ENCODE measurements at places on chromosomes 6 and 20. TPM values are rescaled to one million over a fixed set of nuclear protein-coding genes. Genes with fewer than 3 reads are reported as not detected.

GRCh38 chr20:32539026-32539816, 45.9 kb downstream of the NOL4L start:
- H3K36me3 ChIP-seq: no peaks in the 10 kb centered on the region
- H3K4me1 ChIP-seq: peaks cover 12% of the 10 kb centered on the region
- H3K27ac ChIP-seq: no peak overlapping the region
- DNase-seq: no peak
- H3K27me3 ChIP-seq: peaks cover 65% of the 10 kb centered on the region

GRCh38 chr6:18264923-18265377, 620 bp upstream of the DEK start:
- peak overlapping the region; percentile 91 for H3K27ac ChIP-seq
- peak overlapping the region; percentile 98 for H3K4me3 ChIP-seq
- DNase-seq: no peak
- peaks cover 24% of the 10 kb centered on the region for H3K36me3 ChIP-seq
- peaks cover 13% of the 10 kb centered on the region for H3K4me1 ChIP-seq

- no peak overlapping the region for H3K27ac ChIP-seq
- no peaks in the 10 kb centered on the region for H3K4me1 ChIP-seq
- no peaks in the 10 kb centered on the region for H3K36me3 ChIP-seq
- H3K27me3 ChIP-seq: no peaks in the 10 kb centered on the region
- no peak for DNase-seq
- H3K4me3 ChIP-seq: no peak overlapping the region
Observed at GRCh38 chr6:64224819-64225218, 589.2 kb downstream of the PHF3 start.

DNA sequence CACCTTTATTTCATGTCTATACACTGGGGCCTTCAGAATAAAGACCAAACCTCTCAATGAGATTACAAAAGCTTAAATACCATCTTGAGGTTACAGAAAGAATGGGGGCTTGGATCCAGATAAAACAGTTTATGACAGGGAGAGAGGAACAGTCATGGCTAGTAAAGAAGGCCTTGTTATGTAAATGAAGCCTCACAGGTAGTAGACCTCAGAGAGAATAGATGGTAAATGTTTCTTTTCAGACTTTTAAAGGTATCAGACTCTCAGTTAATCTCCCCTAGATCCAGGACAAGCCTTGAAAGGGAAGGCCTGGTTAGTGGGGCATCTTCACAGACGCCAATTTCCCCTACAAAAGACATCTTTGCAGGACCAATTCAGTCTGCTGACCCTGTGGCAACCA, 1325.6 kb downstream of the HACE1 start:
- no peaks in the 10 kb centered on the region for H3K36me3 ChIP-seq
- H3K4me1 ChIP-seq: no peaks in the 10 kb centered on the region
- no peak overlapping the region for H3K27ac ChIP-seq
- H3K27me3 ChIP-seq: no peaks in the 10 kb centered on the region

DNA sequence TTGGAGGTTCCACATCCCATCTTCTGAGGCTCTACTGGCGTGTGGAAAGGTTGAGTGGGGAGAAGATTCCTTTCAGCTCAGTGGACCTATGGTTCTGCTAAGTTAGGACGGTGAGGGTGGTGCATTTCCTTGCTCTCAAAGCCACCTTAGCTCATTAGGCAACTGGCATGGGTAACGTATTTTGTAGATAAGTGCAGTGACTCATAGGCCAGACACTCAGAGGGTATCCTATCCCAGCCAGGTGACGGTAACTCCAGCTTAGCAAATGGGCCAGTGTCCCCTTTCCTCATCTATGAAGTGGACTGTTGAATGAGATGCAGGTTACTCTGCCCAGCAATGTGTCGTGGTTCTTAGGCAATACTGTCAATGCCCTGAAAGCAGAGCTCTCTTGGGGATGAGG, 3.7 kb downstream of the RPS6KA2 start:
- no peaks in the 10 kb centered on the region for H3K36me3 ChIP-seq
- no peak overlapping the region for H3K4me3 ChIP-seq
- no peaks in the 10 kb centered on the region for H3K27me3 ChIP-seq
- DNase-seq: no peak
- H3K4me1 ChIP-seq: peaks cover under 1% of the 10 kb centered on the region
- H3K27ac ChIP-seq: no peak overlapping the region

DNA sequence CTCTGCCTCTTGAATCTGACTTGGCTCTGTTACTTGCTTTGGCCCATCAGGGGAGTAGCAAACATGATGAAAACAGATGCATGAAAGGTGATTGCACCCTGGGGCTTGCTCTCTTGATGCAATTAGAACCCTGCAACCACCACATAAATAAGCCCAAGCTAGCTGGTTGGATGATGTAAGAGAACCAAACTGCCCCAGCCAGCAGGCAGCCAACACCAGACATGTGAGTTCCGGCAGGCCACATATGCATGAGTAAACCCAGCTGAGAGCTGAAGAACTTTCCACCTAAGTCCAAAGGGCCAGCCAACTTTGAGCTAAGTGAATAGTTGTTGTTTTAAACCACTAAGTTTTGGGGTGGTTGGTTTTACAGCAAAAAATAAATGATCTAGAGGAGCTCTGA, 268.4 kb downstream of the FARS2 start:
- no peaks in the 10 kb centered on the region for H3K27me3 ChIP-seq
- no peak for DNase-seq
- H3K36me3 ChIP-seq: no peaks in the 10 kb centered on the region
- H3K27ac ChIP-seq: no peak overlapping the region

DNA sequence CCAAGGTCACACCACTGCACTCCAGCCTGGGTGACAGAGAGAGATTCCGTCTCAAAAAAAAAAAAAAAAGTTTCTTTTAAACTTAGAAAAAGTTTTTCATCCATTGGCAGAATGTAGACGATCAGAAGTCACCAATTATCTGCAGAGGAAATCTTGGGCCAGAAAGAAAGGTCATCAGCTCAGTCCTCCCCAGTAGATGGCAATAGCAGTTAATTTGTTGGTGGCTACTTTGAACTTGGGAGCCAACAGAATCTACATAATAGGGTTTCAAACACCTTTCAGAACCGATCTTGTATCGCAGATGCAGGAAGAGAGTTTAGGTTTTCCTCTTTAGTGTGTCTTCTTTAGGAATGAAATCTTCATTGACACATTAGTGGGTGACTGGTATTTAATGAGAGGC, 41.7 kb downstream of the LBP start:
- H3K4me3 ChIP-seq: no peak overlapping the region
- H3K4me1 ChIP-seq: no peaks in the 10 kb centered on the region
- H3K27ac ChIP-seq: no peak overlapping the region
- peaks cover 5% of the 10 kb centered on the region for H3K27me3 ChIP-seq
- H3K36me3 ChIP-seq: no peaks in the 10 kb centered on the region

- H3K36me3 ChIP-seq: no peaks in the 10 kb centered on the region
- H3K27me3 ChIP-seq: no peaks in the 10 kb centered on the region
- H3K27ac ChIP-seq: no peak overlapping the region
- no peaks in the 10 kb centered on the region for H3K4me1 ChIP-seq
- DNase-seq: no peak
- no peak overlapping the region for H3K4me3 ChIP-seq
Observed at GRCh38 chr20:22681591-22682248, 97.3 kb upstream of the FOXA2 start.

- peaks cover 16% of the 10 kb centered on the region for H3K4me1 ChIP-seq
- no peak overlapping the region for H3K4me3 ChIP-seq
- H3K36me3 ChIP-seq: no peaks in the 10 kb centered on the region
Observed at GRCh38 chr20:35333606-35334005, 41.4 kb upstream of the FAM83C start.

Gene RBPJL
- not detected for total RNA-seq

Gene SPTLC3
- not detected for total RNA-seq

Measured in SJCRH30 (cell line).